Epithelial cell of alveolus of lung (primary cell): ENCODE measurements at places on chromosomes 4 and X. TPM values are rescaled to one million over a fixed set of nuclear protein-coding genes. Genes with fewer than 3 reads are reported as not detected.

The XAGE1A gene
- total RNA-seq = not detected in 2 replicates

The SYN1 gene
- total RNA-seq = 0.80 and 3.5 TPM in 2 replicates

The LARP1B gene
- 12.3 and 12.8 TPM in 2 replicates for total RNA-seq

The SOD3 gene
- total RNA-seq = 2.7 and 4.2 TPM in 2 replicates

The CLTRN gene
- 0.32 and 0.78 TPM in 2 replicates for total RNA-seq

The TENM3 gene
- total RNA-seq = 23.9 and 24.7 TPM in 2 replicates

The ZNF157 gene
- total RNA-seq = under 0.01 TPM in 1 of 2 replicates, not detected in the other

The BBS12 gene
- 2.2 and 3.9 TPM in 2 replicates for total RNA-seq

The FGFBP1 gene
- total RNA-seq = 0.65 TPM in 1 of 2 replicates, not detected in the other

The CLNK gene
- not detected in 2 replicates for total RNA-seq

The EXOSC9 gene
- 31.0 and 37.9 TPM in 2 replicates for total RNA-seq

The XAGE2 gene
- total RNA-seq = not detected in 2 replicates

The TMEM192 gene
- total RNA-seq = 8.9 and 10.4 TPM in 2 replicates

The FANCB gene
- total RNA-seq = 2.2 and 3.6 TPM in 2 replicates

The CRMP1 gene
- 4.9 and 16.0 TPM in 2 replicates for total RNA-seq

The CDKL2 gene
- total RNA-seq = 0.26 TPM in 1 of 2 replicates, not detected in the other
